ENCODE measurements at places on chromosomes 3 and 15.

- DNase-seq, result no peak
Observed at GRCh38 chr3:6717026-6717943, 143.6 kb upstream of the GRM7 start.

- no peak for DNase-seq
Observed at GRCh38 chr15:100861511-100861991, 18.1 kb upstream of the ALDH1A3 start.

DNA sequence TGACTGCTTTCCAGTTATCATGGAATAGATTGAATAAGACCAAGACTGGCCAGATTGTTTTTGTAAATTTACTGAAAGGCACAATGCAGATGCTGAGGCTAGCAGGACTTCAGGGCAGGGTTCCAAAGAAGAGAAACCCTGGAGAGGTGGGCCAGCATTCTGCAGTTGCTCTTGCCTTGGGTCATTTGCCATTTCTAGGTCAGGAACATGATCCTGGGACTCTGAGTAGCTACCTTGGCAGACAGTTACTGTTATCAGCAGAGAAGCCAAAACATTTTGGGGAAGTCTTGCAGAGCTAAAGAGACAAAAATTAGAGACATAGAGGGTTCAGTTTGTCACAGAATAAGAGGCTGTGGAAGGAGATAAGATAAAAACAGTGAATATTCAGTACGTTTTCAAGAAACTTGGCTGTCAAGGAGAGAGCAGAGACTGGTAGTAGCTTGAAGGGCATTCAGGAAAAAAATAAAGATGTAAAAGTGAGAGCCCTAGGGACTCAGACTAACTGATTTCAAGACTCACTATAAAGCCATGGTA is 46.8 kb upstream of the MYRIP start:
- DNase-seq, result no peak

- DNase-seq, result no peak
Observed at GRCh38 chr15:91264651-91265351, 164.7 kb downstream of the SV2B start.

GRCh38 chr3:77042343-77042742 is 2.4 kb downstream of the ROBO2 start:
- DNase-seq, result no peak

DNA sequence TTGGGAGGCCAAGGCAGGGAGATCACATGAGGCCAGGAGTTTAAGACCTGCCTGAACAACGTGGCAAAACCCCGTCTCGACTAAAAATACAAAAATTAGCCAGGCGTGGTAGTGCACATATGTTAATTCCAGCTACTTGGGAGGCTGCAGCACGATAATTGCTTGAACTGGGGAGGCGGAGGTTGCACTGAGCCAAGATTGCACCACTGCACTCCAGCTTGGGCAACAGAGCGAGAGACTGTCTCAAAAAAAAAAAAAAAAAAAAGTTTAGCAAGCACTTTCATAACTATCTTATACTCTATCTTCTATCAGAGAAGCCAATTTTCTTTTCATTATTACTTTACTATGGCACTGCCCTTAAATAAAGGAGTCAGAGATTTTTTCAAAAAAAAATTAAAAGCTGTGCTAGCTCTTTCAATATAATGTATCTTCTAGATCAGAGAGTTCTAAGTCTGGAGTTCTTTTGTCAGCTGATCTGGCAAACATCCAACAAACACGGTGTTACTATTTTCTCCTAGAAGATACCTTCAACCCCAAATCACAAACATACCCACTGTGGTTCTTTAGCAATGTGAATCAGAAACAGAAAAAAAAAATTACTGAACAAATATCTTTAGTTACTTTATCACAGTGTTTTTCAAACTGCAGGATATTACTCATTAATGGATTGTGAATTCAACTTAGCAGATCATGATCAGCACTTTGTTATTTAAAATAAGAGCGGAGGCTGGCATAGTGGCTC is 3.0 kb downstream of the ZNF770 start:
- DNase-seq, result peak; percentile 28

DNA sequence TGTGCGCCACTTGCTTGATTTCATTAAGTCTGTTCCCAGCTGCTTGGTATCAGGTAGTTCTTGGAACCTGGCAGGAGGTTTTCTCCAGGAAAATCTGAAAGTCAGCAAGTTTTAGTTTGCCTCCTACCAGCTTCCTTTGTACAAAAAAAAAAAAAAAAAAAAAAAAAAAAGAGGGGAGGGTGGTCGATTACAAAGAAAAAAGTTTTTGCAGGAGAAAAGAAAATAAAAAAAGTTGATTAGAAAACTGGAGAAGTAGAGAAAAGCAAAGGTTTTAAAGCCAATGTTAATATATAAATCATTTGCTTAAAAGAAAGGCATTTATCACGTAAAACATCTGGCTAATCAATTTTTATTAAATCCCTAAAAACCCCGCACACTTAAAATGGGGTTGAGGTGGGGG is 5.9 kb downstream of the EPHA3 start:
- DNase-seq, result no peak

DNA sequence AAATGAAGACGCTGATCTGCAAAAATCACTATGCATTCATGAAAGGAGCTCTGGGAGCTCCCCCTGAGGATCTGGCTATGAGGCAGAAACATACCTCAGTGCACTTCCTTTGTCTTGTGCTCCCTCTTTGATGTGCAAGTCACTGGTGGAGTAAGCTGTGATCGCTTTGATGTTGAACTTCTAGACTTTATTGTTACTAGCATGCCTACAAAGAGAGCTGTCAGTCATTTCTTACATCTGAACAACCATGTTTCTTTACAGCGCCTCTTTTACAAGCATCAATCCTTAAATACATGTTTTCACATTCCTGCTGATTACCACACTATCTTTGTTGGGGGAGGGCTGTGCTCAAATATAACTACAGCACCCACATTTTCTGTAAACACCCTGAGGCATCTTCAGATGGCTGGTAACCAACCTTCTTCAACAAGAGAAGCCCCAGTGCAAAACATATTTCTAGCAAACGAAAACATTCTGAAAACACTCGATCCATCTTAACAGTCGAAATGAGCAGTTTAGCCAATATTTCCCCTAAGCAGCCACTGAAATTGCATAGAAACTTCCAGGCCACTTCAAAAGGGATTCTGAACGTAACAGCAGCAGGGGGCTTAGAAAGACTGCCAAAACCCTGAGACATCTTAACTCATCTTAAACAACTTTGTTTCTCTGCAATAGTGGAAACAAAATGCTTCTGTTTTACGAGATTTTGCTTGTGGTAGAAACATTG is 101.9 kb upstream of the ICE2 start:
- no peak for DNase-seq

DNA sequence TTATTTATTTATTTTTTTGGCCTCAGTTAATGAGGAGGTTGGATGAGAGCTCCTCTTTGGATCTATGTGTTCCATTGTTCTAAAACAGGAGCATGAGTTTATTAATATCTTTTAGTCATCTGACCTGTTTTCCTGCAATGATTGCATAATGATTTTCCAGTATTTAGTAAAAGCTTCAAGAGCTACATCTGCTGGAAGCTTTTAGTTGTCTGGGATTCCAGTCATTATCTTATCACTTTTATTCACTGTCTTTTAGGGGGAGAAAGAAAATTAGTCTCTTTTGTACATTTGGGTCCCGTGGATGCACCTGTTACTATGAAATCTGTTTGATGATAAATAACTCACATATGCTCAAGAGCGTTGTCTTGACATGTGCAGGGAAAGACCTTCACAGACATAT is 1270.0 kb downstream of the ROBO1 start:
- no peak for DNase-seq

DNA sequence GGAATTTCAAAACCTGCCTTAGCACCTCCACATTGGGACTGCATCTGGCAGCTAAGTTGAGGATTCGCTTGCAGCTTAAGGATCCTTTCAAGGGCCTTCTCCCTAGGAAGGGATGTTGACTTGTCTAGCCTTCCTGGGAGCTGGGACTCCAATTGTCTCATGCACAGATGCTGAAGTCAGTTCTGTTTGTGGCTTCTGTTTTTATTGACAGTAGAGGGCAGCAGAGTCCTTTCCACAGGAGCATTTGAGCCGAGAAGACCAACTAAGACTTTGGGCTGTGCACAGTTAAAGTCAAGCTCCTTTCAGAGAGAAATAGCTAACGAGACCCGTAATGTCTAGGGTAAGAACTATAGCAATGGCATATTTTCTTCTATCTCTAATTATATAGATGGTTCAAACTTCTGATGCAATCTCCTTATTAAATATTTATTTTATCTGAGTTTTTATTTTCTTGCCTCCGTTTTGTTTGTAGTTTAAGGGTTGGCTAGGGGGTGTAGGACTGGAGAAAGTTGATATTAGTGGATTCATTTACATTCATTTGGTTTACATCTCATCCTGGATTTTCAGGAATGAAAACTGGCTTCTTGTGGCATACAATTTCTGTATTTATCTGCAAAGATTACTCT is 59.7 kb upstream of the KBTBD8 start:
- DNase-seq, result peak; percentile 75

GRCh38 chr15:34436126-34436955 is 1.3 kb downstream of the GOLGA8A start:
- peak; percentile 22 for DNase-seq

DNA sequence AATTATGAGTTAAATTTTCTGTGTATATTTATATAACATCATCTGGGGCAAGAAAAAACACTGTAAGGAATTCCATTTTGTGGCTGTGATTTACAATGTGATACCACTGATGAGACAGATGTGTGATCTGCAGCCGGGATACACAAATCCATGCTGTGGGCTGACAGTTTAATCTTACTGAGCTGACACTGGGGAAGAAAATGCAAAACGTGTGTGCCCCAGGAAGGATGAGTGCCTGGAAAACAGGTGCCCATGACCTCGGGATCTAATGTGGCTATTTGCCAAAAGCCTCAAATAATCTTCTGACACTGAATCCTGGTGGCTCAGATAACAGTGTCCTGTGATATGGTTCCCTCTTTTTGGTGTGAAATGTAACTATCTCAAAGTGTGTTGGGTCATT is 10.5 kb downstream of the MYRIP start:
- no peak for DNase-seq

- DNase-seq, result peak; percentile 79
Observed at GRCh38 chr3:59127071-59127470, 77.2 kb upstream of the CFAP20DC start.

- no peak for DNase-seq
Observed at GRCh38 chr3:139319428-139320402, 24.1 kb upstream of the MRPS22 start.

- DNase-seq, result peak; percentile 68
Observed at GRCh38 chr3:170977949-170978745, 48.4 kb downstream of the SLC2A2 start.

DNA sequence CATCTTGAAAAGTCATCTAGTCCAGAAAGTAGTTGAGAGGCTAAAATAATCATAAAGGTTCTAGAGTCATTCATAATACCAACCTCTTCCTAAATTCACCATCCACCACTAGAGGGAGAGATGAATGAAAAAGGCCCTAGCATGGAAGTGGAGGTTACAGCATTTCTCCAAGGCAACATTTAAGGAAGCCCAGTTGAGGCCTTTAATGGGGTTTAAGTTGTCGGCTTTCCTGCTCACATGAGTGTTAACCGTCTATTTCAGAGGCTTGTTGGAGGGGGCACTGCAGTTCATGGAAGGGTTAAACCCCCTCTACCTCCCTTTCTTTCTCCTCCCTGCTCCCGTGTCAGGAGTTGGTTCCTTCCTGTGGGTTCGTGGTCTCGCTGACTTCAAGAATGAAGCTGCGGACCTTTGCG is 3.8 kb upstream of the SLCO3A1 start:
- DNase-seq, result peak; percentile 82

DNA sequence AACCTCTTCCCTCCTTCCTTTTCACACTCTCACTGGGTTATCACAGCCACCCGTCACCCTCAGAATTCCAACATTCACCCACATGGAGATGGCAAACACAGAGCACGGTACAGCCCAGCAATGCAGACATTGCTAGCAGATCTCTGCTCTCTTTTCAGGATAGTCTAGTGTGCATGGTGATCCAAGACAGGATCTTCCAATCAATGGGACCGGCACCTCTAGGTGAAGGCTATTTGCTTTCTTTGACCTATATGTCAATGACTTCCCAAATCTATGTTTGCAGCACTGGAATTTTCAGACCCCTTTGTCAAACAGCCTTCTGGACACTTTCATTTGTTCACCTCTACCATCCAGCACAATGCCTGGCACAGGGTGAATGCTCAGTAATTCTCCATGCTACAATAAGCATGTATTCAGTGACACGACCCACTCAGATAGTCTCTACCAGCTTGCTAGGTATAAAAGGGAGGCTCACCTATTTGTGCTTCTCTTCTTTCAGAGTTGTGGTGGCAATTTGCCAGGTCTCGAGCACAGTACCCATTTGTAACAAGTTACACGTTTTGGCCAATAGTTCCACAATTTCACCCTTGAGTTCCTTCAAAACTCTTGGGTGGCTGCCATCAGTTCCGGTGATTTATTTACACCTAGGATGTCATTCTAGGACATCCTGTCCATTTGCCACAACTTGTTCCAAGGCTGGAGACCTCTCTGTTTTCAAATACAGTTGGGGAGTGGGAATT is 279.1 kb upstream of the ICE2 start:
- DNase-seq, result no peak

DNA sequence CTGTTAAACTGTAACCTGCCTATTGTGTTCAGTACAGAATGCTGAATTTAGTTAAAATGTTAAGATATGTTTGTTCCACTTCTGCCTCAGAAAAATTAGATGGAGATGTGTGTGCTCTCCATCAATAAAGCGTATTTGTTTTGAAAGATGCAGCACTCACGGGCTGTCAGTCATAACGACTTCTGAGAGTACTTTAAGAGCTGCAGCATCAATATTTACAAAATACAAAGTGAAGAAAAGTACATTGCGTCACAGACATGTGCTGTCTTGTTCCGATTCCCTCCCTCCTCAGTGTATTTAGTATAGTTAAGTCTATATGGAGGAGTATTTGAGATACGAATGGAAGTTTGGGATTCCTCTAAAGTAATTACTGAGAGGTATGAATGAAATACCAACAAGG is 166.6 kb downstream of the BBX start:
- no peak for DNase-seq

GRCh38 chr3:14439501-14440167 is 37.2 kb downstream of the SLC6A6 start:
- DNase-seq, result peak; percentile 48

DNA sequence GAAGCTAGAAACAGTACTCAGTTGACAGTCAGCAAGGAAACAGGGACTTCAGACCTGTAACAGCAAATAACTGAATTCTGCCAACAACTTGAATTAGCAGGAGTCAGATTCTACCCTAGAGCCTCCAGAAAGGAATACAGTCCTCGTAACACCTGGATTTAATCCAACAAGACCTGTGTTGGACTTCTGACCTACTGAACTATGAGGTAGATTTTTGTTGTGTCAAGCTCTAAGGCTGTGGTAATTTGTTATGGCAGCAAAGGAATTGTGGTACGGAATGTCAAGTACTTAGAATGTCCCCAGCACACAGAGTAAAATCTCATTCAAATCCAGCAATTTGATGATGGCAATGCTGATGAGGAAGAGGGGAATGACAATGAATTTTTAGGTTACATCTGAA is 234.1 kb downstream of the LRRN1 start:
- no peak for DNase-seq

GRCh38 chr3:168223085-168223484 is 127.4 kb upstream of the GOLIM4 start:
- no peak for DNase-seq
